GDM1 (cell line): ENCODE measurements at places on chromosomes 1 and 21.

DNA sequence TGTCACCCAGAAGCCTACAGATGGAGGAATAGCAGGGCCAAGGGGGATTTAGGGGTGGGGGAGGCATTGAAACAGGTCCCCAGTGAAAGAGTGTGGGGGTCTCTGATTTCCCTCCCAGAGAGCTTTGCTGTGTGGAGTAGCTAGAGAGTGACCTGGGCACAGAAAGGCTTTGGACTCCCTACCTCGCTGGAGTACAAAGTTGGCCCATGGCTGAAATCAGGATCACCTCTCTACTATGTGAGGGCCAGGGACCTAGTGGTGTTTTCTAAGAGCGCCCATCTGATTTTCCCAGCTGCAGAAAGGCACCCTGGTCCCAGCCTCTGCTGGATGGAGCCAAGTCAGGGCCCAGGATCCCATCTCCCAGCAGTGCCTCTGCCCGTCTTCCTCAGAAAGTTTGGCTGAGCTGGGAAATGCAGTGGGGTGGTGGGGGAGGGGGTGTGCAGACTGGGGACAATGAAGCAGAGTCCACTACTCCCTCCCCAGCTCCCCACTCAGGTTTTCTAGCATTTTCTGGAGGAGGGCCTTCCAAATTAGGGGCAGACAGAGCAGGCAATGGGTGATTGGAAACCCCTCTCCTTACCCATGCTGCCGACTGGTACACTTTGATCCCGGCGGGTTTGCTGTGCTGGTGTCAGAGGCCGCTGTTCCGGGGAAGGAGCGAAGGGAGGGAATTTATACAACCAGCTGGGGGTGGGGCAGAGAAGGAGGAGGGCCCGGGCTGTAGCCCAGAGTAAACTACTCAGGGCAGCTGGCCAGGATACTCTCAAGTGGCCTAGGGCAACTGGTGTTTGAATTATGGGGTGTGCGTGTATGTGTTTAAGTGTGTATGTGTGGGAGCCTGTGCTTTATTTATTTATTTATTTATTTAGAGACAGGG, at the start of gene SELENBP1:
SELENBP1 (minus strand) TSS at position 648 of the 877 bp plus-strand sequence; CDS start at position 584, 64 bp downstream.
- no peak for DNase-seq

- DNase-seq = no peak
Observed at GRCh38 chr1:212487286-212487685, 54.6 kb downstream of the NENF start.

DNA sequence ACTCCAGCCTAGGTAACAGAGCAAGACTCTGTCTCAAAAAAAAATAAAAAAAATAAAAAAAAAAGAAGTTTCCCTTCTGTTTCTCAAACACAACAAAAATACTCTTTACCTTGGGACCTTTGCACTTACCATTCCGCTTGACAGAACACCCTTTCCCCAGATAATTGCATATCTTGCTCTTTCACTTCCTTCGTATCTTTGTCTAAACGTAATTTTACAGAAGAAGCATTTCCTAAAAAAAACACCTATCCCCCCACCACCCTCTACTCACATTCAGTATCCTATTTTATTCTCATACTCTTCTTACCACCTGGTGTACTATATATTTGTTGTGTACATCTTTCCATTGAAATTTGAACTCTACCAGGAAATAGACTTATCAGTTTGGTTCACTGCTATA, 32.7 kb downstream of the ASH1L start:
- no peak for DNase-seq

DNA sequence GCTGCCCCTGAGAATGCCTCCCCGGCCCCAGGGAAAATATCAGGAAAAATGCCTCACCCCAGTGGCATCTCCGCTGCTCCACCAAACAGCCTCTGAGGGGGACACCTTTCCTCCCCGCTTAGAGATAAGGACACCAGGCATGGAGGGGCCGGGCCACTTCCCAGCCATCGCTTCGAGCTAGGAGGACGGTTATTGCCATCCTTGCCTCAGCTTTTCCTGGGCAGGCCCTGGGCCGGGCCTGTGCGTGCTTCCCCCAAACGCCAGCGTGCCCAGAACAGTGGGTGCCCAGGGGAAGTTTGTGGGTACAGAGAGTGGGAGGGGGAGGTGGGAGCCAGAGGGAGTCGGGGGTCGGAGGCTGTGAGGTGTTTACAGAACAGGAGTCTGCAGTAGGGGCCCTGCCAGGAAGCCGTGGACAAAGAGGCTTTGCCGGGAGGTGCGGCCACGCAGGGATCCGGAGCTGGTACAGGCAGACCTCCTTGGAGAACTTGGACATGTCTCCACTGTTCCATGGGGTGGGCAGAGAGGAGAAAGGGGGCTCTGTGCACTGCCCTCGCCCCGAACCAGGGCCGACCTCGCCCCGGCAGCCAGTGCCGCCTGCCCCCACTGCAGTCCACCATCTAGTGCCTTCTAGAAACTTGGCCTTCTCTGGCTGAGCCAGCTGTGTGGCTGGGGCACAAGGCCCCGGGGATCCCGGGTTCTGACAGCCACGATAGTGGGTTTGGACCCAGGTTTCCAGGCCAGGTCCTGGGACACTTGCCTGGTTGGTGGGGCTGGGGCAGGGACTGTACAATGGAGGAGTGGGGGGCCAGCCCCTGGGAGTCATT, 33.5 kb upstream of the TTC34 start:
- DNase-seq = no peak

DNA sequence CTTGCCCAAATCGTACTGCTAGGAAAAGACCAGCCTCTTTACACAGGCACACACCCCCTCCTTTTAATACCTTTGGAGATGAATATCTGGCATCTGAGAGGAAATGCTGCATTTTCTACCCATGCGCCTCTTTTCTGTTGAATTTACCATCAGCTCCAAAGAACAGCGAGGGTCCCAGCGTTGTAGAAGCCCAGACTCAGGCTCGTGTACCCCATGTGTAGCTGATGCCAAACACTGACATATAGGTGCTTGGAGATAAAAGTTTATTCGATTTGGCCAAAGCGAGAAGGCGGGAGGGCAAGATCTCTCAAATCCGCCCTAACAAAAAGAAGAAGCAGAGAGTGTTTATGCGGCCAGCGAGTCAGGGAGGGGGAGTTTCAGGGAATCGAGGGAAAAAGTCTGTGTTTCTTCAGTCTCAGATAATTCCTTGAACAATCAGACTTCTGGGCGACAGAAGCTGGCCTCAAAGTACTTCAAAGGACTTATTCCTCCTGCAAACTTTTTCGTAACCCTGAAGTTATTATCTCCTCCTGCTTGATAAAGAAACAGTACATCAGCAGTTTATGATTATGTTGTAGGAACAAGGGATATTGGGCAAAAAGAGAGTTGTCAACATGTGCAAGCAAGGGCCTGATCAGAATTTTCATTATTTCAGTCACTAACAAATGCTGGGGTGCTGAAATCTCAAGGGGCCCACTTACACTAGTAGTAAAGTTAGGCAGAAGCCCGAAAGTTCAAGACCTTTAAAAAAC, 642 bp upstream of the CREG1 start:
- no peak for DNase-seq

DNA sequence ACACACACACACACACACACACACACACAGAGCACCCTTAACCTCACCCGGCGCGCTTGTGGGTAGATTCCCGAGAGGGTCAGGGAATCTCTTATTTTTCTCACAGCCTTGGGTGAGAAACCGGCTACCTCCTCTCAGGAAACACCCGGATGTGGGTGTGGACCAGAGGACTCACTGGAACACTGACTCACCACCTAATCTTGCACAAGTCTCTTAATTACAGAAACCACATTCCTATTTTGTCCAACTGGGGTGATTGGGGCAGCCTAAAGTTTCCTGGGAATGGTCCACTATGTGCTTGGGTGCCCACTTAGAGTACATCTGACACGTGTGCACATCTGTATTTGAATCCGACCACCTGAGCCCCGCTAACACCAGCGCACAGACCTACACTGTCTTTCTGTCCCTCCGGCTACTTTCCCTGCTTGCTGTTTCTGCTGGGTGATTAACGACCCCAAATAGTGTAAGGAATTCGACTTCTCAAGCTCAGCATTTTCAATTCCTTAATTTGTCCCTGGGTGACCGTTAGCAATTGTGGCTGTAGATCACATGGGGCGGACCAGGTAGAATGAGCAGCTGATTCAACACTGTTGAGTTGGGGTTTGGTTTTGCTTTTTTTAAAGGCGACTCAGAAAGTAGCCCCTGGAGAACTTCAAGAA, 14.0 kb upstream of the TBX15 start:
- DNase-seq = no peak

- DNase-seq = no peak
Observed at GRCh38 chr1:165842671-165843129, 15.3 kb downstream of the UCK2 start.
